ENCODE measurements at places on chromosomes 12 and 14.

- no peak for DNase-seq
Observed at GRCh38 chr12:23581913-23582312, 367.6 kb downstream of the SOX5 start.

DNA sequence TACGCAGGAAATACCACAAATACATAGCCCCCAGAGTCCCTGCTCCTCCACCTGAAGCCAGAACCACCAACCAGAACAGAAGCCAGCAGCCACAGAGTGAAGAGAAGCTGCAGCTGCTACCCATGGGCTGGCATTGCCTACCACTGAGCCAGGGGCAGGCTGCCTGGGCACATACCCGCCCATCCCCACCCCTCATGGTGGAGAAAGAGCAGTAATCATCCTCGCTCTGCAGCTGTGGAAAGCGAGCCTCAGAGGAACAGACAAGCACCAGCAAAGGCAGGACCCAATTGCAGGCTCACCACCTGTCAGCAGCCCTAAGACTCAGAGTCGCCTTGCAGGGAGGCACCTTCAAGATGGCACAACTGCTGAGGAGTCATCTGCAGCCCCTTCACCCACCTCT lies 11.2 kb upstream of the CD9 start:
- no peak for DNase-seq

- DNase-seq: no peak
Observed at GRCh38 chr12:7376196-7376595, 67.8 kb downstream of the CD163L1 start.

GRCh38 chr12:101027200-101027599 lies 182.8 kb downstream of the SLC5A8 start:
- no peak for DNase-seq

GRCh38 chr14:100059438-100059781 lies 5.8 kb upstream of the EVL start:
- no peak for DNase-seq

DNA sequence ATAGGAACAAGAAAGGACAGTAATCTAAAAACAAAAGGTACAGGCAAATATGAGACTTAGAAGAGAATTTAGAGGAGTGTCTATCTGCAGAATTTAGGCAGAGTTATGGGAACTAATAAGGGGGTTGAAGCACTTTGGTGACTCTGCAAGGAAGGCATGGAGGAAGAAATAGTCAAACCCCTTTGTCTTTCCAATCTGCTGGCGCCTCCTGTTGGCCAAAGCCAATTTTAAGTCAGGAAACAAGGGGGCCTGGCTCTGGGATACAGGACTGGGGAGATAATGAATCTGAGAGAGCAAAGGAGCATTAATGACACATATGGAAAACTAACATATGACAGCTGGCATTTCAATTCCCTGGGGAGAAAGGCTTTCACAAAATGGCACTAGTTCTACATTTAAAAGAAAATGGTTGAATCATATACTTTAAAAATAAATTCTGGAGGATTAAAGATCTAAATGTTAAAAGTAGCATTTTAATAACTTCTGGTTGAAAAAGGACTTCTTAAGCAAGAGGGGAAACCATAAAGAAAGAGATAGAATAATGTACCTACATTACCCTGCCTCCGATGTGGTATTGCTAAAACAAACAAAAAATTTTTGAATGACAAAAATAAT lies 48.5 kb upstream of the CSRP2 start:
- DNase-seq: peak; percentile 30

DNA sequence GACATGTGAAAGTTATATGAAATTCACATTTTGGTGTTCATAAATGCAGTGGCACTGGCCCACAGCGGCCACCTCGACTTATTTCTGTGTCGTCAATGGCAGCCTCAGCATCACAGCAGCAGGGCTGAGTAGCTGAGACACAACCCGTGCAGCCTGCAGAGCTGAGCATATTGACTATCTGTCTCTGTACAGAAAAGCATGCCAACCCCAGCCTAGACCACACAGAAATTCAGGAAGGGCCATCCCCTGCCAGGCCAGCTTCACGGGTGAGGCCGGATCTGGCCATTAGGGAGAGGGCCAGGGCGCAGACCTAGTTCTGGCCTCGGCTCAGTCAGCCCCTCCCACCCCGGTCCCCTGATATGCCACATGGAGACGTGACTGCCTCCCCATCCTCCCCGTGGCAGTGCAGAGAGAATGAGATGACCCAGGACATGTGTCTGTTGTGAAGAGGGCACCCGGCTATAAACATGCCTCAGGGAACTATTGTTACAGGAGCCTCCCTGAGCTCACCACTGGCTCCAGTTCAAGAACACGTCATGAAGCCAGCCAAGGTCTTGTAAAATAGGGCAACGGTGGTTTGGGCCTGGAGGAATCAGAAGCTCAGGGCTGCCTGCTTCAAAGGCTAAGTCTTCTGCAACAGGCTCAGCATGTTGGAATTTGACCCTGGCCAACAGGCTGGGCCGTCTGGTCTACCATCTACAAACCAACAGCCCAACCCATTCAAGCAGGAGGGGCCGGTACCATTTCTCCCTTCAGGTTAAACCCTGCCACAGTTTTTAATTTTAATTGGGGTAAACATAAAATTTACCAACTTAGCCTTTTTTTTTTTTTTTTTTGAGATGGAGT lies 25.5 kb downstream of the SCARB1 start:
- DNase-seq: no peak

DNA sequence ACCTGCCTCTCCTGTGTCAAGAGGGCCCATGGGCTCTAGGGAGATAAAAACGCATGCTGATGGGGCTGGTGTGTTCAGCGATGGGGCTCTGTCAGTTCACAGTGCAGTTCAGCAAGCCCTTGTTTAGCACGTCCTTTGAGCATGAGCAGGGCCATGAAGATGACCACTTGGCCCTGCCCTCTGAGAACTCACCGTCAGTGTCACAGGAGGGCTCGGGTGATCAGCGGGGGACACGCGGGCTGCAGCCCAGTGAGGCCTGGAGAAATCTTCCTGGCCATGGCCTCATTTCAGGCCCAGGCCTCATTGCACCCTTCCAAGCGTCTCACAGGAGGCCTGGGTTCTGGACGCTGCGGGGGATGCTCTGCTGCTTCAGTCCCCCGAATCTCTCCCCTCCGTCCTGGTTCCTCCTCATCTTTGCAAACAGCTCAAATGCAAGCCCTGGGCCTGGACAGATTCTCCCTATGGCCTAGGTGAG lies 181.6 kb downstream of the ADGRD1 start:
- peak; percentile 1 for DNase-seq

DNA sequence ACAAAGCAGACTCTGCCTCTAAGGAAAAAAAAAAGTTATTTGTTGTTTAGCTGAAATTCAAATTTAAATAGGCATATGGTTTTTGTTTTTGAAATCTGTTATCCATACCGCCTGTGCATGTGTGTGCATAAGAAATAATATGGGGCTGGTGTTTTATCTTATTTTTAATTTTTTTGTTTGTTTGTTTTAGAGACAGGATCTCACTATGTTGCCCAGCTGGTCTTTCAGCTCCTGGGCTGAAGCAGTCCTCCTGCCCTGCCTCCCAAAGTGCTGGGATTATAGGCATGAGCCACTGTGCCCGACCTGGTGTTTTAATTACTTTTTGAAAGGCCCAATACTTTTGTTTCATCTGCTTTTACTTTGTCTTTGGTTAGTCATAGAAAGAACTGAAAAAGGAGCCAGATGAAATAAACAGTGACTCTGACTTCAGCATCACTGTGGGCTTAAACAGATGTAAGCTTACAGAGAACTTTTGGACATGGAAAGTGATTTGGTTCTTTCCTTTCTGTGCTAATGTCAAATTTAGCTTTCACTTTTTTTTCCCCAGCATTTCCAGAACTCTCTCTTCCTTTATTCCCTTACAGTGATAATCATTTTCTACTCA lies 37.2 kb downstream of the SUPT16H start:
- DNase-seq: no peak

DNA sequence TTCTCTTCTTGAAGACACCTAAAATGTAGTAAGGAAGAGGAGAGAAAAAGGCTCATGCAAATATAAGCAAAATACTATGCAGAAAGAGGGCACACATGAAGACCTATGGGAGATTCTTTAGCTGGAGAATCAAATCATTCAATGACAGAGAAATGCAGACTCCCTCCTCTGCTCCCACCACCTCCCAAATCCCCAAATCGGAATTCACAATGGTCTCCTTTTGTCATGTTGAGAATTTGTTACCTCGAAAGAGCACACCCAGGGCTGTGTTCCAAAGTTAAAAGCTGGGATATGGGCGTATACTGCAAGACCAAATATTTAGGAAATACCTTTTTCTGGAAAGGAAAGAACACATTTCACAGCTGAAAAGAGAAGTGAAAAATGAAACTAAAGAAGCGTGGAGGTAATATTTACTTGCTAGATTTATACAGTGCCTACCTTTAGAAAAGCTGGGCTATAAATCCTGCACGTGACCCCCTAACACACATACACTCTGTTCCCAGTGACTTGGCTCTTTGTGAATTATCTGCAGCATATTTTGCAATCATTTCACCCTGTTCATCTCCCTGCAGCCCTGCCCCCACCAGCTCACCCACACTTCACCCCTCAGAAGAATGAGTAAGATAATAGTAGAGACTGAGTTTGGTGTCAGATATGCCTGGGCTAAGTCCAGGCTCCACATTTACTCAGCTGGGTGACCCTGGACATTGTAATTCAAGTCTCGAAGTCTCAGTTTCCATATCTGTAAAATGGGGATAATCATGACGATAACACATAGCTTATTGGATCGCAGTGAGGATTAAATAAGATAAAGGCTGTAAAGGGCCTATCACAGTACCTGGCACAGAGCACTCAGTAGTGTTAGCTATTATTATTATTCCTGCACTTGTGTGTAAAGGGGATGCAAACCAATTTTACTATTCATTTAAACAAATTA lies 2.9 kb upstream of the CACNA1C start:
- no peak for DNase-seq

DNA sequence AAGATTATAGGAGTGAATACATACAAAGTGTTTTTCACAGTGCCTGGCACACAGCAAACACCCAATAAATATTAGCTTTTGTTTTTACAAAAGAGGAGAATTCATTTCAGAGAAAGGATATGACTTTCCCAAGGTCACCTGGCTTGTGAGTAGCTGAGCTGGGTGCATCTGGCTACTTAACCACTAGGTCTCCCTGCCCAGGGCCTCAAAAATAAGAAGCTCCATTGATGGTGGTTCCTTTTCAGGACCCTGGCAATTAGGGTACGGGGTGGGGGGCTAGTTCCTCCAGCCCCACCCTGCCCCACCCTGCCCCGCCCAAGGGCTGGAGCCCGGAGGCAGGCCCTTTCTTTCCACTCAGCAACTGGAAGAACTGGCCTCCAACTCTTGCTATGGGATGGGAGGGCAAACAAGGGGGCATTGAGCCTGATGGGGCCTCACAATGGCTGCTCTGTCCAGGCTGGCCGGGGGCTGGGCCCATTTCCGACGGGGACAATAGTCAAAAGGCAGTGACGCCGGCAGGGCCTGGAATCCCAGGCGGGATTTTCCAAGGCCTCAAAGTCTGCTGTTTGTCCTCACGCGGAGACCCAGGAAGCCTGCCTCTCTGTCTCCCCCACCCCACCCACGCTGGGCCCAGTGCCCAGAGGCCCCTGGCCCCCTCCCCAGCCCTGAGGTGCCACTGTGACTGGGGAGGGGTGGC lies 8.2 kb upstream of the ATG101 start:
- DNase-seq: no peak

- no peak for DNase-seq
Observed at GRCh38 chr12:87200289-87200979, 828.8 kb downstream of the C12orf50 start.

DNA sequence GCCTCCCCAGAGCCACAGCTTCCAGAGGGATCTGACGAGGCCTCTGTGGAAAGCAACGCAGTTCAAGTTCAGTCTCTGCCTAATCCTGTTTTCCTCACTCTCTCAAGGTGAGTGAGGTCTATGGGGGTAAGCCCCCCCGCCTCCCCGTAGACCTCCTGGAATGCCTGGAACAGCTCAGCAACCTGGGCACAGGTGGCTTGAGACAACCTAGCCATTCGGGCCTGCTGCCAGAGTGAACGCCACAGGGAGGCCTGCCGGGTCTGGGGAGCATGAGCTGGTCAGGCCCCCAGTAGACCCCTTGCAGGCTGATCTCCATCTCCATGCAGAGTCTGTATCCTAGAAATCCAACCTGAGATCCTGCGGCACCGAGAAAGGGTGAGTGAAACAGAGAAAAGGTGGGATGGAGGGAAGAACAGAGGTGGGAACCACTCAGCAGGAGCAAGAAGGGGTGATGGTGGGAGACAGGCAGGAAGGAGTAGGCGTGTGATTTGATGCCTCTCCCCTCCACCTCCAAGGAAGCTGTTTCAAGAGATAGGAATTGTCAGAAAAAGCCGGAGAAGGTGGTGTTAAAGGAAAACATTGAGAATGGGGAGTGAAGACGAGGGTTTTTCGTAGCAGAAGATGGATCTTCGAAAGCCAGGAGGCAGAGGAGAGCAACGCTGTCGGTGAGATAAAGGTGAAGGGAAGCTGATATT lies 123.1 kb upstream of the PRMT8 start:
- DNase-seq: no peak

DNA sequence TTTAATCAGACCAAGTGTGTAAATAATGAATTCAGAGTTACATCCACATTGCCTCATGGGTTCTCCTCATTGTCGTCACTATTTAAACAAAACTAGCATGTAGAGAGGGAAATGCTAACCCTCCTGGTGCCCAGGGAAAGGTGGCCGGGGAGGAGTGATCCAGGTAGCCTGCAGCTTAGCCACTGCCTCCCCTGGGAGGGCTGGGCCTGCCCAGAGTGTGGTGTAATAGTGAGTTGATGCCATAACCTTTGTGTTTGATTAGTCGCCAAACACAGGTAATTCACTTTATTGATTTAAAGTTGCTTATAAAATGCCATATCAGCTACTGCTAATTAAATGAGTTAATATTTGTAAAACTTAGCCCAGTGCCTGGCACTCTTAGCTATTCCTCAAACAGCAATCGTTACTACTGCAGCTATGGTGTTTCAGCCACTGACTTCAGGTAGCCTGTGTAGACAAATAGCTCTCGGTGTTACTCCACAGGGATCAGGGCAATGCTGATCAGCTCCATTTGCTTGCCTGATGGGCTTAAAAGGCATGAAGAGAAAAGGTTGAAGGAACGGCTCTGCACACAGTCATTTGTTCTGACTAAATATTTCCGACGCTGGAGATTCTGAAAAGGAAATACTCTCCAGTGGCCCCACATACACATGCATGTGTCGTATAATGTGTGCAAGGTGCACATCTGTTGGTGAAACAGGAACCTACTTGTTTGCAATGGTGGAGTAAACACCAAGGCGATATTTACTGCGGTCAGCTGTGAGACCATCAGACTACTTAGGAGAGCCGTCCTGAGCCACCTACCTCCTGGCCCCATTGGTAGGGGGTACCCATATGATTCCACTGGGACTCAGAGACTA lies 45.7 kb upstream of the PRMT8 start:
- no peak for DNase-seq

DNA sequence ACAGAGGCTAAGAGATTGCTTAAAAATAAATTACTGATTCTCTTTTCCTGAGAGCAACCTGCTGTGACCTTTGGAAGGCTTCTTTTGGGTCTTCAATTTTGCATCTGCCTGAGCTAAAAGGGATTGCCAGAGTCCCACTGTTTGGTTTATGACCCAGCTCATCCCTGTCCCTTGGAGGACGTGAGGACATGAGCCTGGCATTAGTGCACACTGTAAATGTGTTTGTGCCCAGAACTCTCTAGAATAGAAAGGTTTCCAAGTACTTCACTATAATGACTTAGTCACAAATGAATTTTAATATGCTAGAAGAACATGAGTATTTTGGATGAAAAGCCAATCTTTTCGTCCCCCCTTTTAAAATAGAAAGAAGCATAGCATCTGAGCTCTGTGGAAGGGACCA lies 47.1 kb upstream of the CDKN3 start:
- no peak for DNase-seq

- DNase-seq: no peak
Observed at GRCh38 chr14:76212242-76212641, 60.5 kb downstream of the GPATCH2L start.

Measured in activated CD4-positive, alpha-beta memory T cell treated with anti-CD3 and anti-CD28 coated beads, Interleukin-2, amount 10 ng/mL, durations not matched to agents 7 days and 5 days (primary cell).